ENCODE measurements at places on chromosomes 5 and 9.

GRCh38 chr5:52725808-52726207 is 61.9 kb upstream of the ITGA1 start:
- DNase-seq: no peak

GRCh38 chr9:123434619-123435240 is 78.7 kb downstream of the CRB2 start:
- no peak for DNase-seq

DNA sequence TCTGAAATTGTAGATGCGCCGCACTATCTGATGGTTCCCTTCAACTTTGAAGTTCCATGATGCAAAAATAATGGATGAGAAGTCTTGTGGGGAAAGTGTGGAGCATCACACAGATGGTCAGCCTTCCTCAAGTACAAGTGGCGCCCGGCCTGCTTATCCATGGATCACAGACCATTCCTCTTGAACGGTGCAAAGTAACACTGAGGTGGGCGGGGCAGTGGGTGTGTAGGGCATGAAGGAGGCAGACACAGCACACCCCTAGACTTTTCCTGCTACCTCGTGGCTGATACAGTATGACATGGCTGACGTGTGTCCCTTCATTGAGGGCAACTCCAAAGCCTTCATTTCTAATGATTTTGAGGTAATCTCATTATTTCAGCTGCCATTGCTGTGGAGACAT is 2.5 kb upstream of the GNG10 start:
- no peak for DNase-seq

GRCh38 chr9:5939530-5939929 is 48.8 kb downstream of the MLANA start:
- DNase-seq: no peak

DNA sequence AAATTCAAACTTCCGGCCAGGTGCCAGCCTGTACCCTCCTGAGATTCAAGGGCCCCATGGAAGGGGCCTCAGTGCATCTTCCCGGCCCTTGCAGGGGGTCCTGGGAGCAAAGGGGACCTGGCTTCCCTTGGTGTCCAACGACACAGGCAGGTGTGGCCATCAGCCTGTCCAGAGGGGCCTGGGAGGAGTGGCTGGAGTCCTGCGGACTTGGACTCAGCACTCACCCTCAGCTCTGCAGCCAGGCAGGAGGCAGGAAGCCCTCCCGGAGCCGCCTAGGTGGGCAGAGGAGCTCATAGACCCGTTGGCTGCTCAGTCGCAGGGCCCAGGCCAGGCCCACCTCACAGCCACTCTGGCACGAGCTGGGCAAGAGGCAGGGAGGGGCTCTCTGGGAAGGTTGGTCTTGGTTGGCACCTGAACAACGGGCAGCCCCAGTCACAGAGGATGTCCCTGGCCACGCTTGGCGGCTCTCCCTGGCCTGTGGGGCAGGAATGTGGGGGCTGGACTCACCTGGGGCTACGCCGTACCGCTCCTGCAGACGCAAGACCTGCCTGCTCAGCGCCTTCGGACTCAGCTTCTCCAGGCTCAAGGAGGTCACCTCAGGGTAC is 53.8 kb upstream of the NRARP start:
- no peak for DNase-seq

GRCh38 chr5:8230868-8231267 is 361.9 kb downstream of the MTRR start:
- no peak for DNase-seq

DNA sequence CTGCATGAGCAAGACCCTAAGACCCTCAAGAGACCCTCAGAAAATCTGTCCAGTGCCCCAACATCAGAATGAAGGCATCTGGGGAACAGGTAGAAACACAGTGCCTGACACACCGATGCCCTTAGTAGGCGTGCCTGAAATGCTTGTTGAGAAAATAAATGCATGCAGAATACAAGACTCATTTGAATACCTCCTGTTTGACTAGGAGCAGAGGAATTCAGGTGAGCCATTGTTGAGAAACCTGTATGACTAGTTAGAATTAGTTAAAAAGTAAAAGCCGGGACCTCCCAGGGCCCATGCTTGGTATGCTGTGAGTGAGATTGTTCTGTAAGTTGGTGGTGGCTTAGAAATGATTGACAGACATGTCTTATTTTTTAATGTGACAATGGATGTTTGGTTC is 55.0 kb downstream of the WWC1 start:
- no peak for DNase-seq

- no peak for DNase-seq
Measured at GRCh38 chr5:27473307-27474046, 435.1 kb upstream of the CDH9 start.

- DNase-seq: no peak
Measured at GRCh38 chr9:112817860-112818203, 67.3 kb downstream of the SNX30 start.

DNA sequence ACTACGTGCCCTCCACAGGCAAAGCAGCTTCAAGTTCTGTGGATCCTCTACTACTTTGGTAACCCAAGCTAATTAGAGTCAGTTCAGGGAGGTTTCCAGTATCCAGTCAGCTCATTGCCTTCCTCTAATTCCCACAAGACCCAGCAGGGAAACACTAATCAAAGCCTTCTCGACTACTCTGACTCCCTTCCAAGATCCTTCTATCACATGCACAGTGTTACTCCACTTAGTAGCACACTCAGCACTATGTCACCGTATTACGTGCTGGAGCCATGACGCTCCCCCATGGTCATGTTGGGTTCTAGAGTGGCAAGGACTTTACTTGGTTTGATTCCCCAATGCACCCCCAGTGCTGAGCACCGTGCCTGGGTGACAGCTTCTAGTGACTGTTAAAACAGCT is 53.0 kb downstream of the DCP2 start:
- no peak for DNase-seq

DNA sequence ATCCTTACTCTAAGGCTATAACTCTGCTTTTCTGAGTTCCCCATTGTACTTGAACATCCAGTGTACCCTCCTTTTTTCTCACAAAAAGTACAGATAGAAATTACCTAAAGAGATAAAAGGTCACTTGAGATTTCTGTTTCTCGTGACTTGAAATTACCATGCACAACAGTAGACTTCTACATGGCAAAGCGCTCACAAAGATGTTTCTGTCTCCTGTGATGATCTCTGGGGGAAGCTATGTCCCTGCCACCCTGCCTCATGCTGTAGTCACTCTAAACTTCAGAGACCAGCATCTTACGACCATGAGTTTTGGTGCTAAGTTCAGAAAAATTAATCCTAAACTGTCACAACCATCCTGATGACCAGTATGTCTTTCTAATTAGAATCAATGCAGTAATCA is 36.2 kb downstream of the NFIB start:
- no peak for DNase-seq

DNA sequence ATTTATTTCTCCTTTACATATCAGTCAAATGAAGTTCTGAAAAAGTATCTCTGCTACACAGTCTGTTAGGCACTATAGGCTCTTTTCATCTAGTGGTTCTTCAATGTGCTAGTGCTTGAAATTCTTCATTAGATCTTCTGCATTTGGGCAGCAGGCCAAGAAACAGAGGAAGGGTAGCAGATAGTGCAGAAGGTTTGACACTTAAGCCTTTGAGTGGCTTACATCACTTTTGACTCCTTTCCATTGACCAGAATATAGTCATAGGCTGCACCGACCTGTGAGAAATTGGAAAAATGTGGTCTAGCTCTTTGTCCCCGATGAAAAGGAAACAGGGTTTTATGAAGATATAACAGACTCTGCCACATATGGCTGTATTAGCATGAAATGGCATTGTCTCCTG is 459.5 kb upstream of the PTGER4 start:
- no peak for DNase-seq

- no peak for DNase-seq
Measured at GRCh38 chr9:75422944-75423522, 334.7 kb downstream of the OSTF1 start.

GRCh38 chr5:61319388-61320146 is 12.5 kb upstream of the ZSWIM6 start:
- no peak for DNase-seq

DNA sequence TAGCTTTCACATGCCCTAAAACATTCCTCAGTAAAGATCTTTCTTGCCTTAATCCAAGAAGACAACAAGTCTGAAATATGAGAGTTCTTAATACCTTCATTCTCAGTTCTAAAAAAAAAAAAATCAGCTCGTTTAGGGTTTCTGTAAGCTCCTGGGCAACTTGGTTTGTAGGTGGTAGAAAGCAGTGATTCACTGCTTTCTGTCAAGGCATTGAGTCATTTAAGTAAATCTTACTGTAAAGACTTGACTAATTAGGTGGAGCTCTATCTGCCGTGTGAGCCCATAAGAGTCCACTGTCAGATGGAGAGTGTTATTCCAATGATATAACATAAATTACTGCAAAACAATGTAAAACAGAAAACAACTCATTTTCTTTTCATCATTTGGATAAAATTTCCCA is 56.1 kb upstream of the MAST4 start:
- DNase-seq: no peak

GRCh38 chr5:173765029-173765644 is 123.0 kb upstream of the CPEB4 start:
- no peak for DNase-seq
